ENCODE measurements at places on chromosomes 5 and 9. TPM values are rescaled to one million over a fixed set of nuclear protein-coding genes. Genes with fewer than 3 reads are reported as not detected.

DNA sequence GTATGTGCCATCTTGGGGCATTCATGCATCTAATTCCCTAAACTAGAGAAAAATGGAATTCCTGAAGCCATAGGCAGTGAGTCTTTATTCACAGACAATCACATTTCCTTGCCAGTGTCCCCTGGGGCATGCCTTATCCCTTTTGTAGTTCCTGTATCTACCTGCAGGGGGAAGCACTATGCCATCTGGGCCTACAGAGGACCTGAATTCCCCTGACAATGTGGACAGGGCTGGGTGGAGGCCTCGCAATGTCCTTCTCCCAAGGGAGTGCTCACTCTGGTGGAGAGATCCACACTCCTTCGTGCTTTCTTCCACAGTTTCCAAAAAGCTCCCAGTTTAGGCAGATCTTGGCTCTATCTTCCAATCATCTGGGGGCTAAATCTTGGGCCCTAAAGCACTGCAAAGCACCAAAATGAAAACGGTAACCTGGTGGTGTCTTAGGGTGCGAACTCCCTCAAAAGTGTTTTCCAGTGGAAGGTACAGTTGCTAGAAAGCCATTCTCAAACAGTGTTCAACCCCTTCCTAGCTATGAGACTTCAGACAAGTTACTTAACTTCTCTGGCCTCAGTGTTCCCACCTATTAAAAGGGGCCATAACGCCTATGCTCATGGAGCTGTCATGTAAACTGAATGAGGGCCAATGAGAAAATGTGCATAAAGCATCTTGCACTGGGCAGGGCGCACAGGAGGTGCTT, 17.5 kb downstream of the WHRN start:
- H3K4me1 ChIP-seq: peaks cover 25% of the 10 kb centered on the region
- no peaks in the 10 kb centered on the region for H3K27me3 ChIP-seq
- DNase-seq: peak; percentile 77
- no peak overlapping the region for H3K27ac ChIP-seq
- H3K36me3 ChIP-seq: no peaks in the 10 kb centered on the region
- H3K4me3 ChIP-seq: no peak overlapping the region

- no peak for DNase-seq
- H3K4me1 ChIP-seq: peaks cover 34% of the 10 kb centered on the region
- no peak overlapping the region for H3K4me3 ChIP-seq
- H3K27me3 ChIP-seq: no peaks in the 10 kb centered on the region
- H3K36me3 ChIP-seq: peaks cover 47% of the 10 kb centered on the region
Measured at GRCh38 chr5:109703829-109704228, 14.1 kb downstream of the MAN2A1 start.

DNA sequence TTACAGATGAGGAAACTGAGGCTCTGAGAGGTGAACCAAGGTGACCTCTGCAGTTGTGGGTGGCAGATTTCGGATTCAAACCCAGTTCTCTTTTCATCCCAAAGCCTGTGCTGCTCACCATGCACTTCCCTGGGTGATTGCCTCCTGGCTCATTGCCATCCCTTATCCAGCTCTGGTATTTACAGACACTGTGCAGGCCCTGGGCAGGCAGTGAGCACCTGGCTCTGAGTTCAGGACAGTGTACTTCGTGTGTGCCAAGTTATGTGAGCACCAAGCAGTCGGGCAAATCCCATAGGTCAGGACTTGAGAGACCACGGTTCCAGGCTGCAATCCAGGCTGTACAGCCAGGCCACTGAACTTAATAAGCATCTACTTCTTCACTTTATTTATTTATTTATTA, 1.4 kb downstream of the LRSAM1 start:
- no peaks in the 10 kb centered on the region for H3K27me3 ChIP-seq
- H3K4me3 ChIP-seq: peak overlapping the region; percentile 86
- peak overlapping the region; percentile 98 for H3K27ac ChIP-seq
- DNase-seq: no peak
- H3K4me1 ChIP-seq: peaks cover 40% of the 10 kb centered on the region
- peaks cover 35% of the 10 kb centered on the region for H3K36me3 ChIP-seq

DNA sequence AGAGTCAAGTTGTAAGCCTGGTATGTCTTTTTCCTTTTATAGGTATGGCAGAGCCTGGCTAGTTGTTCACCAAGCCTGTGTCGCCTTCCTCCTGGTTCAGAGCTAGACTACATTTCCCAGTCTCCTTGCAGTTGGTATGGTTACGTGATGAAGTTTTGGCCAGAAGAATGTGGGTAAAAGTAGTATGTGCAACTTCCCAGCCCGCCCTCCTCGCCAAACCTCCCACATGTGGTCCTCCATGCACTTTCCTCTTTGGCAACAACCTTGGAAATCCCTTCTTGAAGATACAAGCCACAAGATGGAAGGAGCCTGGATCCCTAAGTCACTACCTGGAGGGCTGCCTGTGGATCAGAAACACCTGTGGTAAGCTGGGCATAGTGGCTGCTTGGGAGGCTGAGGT, 36.0 kb upstream of the MSH3 start:
- no peak overlapping the region for H3K4me3 ChIP-seq
- no peak for DNase-seq
- H3K36me3 ChIP-seq: peaks cover 26% of the 10 kb centered on the region
- H3K4me1 ChIP-seq: peaks cover 5% of the 10 kb centered on the region
- H3K27me3 ChIP-seq: no peaks in the 10 kb centered on the region
- H3K27ac ChIP-seq: no peak overlapping the region

The ARHGAP26 gene
- 21.0 TPM for total RNA-seq
